ENCODE measurements at places on chromosomes 3 and 15.

DNA sequence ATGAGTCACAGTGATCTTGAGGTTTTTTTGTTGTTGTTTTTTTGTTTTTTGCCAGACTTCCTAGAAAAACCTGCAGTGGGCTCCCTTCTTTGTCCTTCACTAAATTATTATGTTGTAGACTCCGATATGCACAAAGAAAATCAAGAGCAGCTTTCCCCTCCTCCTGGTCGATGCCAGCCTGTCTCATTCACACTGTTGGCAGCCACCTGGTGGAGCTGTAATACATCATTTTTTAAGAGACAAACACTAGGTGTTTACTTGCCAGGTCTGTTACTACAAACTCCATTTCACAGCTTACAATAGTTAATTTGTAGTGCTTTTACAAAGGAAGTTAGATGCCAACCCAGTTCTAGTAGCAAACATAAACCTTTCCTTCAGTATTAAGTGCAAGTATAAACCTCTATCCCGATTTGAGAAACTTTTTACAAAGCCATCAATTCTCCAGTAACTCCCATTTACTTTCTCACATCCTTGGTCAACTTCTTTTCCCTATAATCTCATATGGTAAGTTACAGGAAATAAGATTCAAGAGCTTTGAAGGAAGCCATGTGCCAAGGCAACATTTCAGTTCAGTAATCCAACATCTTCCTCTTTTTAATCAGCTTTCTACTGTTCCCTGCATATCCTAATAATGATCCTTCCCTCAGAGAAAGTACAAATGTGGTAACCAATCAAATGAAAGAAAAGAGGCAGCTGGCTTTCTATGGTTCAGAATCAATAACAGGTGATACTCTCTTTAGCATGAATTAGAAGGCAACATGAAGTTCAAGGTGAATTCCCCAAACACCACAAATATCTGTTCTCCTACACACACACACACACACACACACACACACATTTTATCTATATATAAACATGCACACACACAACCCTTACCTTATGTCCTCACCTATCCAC lies 14.0 kb downstream of the AAGAB start:
- DNase-seq, result no peak

DNA sequence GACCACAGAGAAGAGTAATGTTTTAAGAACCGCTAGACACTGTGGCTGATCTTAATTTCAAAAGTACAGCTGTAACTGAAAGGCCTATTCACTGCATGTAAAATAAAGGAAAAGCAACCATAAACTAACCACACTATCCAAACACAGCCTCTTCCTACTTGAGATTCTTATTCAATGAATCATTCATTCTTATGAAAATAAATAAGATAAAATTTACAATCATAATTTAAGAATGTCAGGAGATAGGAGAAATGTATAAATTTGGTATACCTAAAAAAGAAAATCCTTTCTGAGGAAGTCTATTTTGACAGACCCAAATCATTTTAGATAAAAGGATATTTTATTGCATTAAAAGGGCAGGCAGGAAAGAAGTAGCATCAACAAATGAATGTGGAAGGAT lies 533.5 kb upstream of the ZNF385D start:
- no peak for DNase-seq

GRCh38 chr3:170003881-170004356 lies 33.9 kb upstream of the GPR160 start:
- no peak for DNase-seq

DNA sequence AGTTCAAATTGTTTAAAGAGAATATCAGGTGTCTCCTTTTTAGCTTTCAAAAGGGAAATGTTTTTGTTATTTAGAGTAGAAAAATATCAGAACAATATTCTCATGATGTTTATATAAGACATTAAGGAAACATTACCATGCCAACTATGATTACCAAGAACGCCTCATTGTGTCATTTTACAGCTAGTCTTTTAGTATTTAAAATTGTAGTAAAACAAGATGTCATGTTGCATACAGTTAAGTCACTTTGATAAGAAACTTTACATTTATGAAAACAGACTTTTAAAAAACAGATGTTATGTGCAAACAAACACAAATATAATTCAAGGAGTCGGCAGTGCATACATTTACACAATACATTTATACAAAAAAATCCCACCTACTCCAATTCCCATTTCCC lies 4.4 kb downstream of the PLSCR4 start:
- DNase-seq, result no peak

GRCh38 chr3:148750296-148750695 lies 52.6 kb downstream of the AGTR1 start:
- DNase-seq, result no peak

DNA sequence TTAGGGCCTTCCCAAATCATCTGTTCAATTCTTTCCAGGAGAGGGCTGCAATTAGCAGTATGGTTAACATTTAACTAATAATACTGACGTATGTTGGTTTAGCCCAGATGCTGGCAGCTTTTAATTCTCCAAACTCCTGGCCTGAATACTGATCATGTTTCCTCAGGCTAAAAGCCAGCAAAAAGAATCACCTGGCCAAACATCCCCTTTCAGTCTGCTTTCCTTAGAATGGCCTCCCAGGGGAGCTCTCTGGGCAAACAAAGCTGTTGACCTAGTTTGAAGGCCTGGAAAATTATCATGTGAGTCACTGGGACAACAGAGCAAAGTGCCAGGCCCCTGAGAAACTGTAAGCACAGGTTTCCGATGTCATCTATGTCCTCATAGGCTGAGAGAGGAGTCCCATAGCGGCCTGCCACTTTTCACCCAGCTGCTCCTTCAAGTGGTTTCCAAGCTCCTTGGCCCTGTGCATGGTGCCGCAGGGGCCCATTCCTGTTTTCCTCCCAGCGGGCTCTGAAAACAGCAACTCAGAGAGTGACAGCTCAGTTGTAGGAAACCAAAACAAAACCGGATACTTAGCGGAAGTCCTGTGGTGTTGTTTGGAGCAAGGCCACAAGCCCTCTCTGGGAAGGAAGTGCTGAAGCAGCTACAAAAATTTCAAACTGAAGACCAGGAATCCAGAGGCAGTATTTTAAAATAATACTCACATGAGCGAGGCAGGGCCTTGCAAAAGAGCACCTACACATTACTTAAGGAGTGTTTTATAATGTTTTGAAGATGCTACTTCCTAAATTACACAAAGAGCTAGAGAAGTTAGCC lies 36.5 kb upstream of the RAB11A start:
- no peak for DNase-seq

GRCh38 chr3:197511130-197511529 lies 44.6 kb downstream of the BDH1 start:
- DNase-seq, result no peak

Data from stimulated activated CD4-positive, alpha-beta T cell treated with anti-CD3 and anti-CD28 coated beads, Interleukin-2, amount 100 ng/mL, for 4 hours (primary cell).